RPMI8226 (cell line): ENCODE measurements at places on chromosomes 4 and X.

DNA sequence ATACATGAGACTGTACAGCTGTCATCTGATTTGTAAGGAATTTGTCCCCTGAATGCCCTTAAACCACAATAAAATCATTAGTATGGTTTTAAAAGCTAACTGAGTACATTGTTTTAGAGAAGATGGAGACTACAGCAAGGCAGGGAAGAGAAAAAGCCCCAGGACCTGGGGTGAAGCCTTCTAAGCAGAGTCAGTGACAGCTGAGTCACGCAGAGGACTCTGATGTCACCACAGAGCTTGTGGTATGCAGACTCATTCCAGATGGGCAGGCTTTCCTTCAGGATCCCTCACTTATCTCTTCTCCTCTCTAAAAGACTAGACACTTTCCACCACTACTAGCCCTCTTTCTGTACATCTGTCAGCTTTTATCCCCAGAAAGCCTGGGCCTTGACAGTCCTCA, 97.1 kb upstream of the ATOH1 start:
- no peak for DNase-seq

DNA sequence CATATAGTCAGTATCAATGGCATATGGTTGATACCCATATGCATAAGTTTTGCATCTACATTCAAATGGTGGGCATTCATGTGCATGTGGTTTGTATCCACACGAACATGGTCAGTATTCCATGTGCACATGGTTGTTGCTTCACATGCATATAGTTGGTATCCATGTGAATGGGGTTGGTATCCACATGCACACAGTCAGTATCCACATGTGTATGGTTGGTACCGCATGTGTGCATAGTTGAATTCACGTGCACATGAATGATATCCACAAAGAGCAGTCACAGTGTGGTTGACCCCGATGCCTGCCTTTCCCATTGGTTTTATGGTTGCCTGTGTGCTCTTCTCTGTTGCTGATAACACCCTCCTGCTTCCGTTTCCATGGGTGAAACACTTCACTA, 427.9 kb downstream of the STIM2 start:
- no peak for DNase-seq

GRCh38 chrX:106898462-106898861, 4.7 kb downstream of the RIPPLY1 start:
- DNase-seq, result peak; percentile 37

DNA sequence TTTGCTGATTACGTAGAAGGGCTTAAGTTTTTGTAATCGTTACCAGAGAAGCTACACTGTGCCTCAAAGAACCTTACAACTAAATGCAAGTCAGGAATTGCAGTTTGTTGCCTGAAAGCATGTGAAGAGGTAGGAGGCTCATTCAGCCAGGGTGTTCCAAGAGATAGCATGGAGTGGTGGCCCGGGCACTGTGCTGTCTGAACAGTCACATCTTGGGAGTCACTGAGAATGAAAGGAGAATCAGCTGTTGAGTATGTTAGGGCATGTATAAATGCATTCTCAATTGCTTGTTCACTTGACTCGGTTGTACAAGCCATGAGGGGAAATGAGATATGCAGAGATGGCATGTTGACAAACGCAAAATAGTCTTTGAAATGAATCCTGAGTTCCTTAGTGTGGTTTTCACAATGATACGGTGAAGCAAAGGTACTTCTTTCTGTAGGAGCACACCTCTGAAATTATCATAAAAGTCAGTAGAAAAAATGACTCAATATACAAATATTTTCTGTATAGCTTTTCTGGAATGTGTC, 161.0 kb downstream of the DCTD start:
- DNase-seq, result no peak

DNA sequence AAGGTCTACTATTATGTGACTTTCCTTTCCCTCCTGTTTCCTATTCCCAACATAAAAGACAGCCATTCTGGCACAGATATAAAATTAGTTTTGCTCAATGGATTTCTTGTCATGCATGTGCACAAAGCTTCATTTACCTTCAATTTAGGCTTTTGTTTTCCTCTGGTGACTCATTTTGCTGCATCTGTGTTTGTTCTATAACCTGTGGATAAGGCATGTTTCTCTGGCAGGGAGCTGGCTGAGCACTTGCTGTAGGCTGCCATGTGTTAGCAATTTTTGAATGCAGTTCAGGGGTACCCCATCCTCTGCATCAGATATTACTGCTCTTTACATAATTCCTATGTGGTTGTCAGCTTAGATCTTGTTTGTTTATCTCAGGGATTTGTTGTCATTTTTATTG, 202.8 kb upstream of the GRID2 start:
- DNase-seq, result no peak
